Kidney (tissue), 22 donors: ENCODE measurements at places on chromosomes 6 and 20.

DNA sequence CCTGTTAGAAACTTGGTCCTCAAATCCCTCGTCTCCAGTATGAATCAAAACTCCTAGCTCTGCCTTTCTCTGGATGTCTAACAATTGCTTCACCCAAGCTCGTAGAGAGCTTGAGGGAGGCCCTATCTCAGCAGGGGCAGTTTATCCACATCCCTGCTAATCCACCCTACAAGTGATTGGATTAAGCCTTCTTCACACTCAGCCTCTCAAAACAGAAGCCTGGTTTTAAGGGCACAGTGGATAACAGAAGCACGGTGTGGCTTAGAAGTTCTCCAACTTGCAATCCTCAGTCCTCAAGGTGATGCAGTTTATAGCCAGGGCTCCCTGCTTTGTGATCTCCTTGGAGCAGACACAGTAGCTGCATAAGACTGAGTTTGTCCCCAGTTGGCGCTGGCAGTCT lies 383.9 kb downstream of the KIF16B start:
- no peaks in the 10 kb centered on the region for H3K27me3 ChIP-seq
- H3K27ac ChIP-seq, result no peak overlapping the region
- H3K4me1 ChIP-seq, result no peaks in the 10 kb centered on the region
- DNase-seq, result no peak
- H3K36me3 ChIP-seq, result no peaks in the 10 kb centered on the region

DNA sequence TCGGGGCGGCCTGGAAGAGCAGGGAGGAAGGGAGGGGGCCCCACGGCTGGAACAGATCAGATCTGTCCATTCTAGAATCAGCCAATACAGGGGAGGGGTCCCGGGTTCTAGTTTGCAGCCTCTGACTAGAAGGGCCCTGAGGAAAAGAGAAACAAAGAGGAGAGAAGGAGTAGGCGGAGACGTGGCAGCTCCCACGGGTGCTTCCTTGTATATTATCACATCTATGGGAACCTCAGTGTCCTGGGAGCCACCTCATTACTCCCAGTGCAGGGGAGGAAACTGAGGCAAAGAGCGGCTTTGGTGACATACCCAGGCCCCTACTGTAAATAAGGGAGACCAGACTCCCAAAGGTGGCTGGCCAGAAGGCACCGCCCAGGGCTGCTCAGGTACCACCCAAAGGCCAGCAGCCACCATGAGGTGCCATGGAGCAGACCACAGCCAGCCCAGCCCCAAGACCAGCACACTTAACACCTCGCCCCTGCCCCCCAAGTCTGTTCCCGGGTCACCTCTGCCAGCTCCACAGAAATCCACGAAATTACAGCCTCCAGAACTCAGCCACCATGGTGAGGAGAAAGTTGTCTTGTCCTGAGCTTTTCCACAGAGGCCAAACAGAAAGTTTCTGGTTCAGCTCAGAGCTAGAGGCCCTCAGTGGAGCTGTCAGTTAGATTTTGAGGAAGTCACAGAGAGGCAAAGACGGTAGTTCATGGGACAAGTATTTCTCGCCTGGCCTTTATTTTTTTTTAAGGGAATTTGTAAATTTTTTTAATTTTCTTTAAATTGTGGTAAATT lies 2.1 kb downstream of the ZC3H12D start:
- H3K36me3 ChIP-seq, result no peaks in the 10 kb centered on the region
- peak overlapping the region; percentile 56 for H3K27ac ChIP-seq
- no peaks in the 10 kb centered on the region for H3K27me3 ChIP-seq

- H3K27ac ChIP-seq, result no peak overlapping the region
- peak; percentile 47 for DNase-seq
- H3K4me3 ChIP-seq, result no peak overlapping the region
- no peaks in the 10 kb centered on the region for H3K36me3 ChIP-seq
- H3K27me3 ChIP-seq, result no peaks in the 10 kb centered on the region
Measured at GRCh38 chr20:7859356-7859802, 80.9 kb downstream of the HAO1 start.

GRCh38 chr6:157999168-158000051 lies 17.7 kb downstream of the SYNJ2 start:
- peaks cover 14% of the 10 kb centered on the region for H3K4me1 ChIP-seq
- H3K27me3 ChIP-seq, result no peaks in the 10 kb centered on the region
- H3K36me3 ChIP-seq, result no peaks in the 10 kb centered on the region
- no peak for DNase-seq
- no peak overlapping the region for H3K4me3 ChIP-seq

DNA sequence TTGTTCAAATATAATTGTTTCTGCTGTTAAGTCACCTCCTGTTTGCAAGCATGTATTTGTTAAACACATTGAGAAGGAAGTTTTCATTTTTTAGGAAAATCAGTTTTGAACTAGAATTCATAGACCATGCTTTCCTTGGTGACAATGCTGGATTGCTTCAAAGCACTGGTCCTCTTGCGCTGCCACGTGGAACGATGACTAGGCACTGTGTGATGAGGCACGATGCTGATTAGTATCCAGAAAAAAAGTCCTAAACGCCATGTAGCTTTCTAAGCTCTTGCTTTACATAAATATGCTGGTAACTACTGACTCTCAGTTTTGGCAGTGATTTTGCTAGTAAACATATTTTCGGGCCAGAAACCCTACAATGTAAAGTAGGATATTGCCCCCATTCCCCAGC lies 11.1 kb upstream of the EXOC2 start:
- H3K27ac ChIP-seq, result no peak overlapping the region
- no peak for DNase-seq
- no peaks in the 10 kb centered on the region for H3K36me3 ChIP-seq
- H3K27me3 ChIP-seq, result peaks cover 18% of the 10 kb centered on the region

- H3K36me3 ChIP-seq, result no peaks in the 10 kb centered on the region
- H3K27ac ChIP-seq, result no peak overlapping the region
- no peaks in the 10 kb centered on the region for H3K4me1 ChIP-seq
- H3K27me3 ChIP-seq, result no peaks in the 10 kb centered on the region
- no peak for DNase-seq
Measured at GRCh38 chr20:39042279-39043150, 80.4 kb downstream of the DHX35 start.

GRCh38 chr6:34916348-34916967 lies 27.4 kb downstream of the ANKS1A start:
- H3K27ac ChIP-seq, result peak overlapping the region; percentile 16
- H3K4me1 ChIP-seq, result no peaks in the 10 kb centered on the region
- no peak overlapping the region for H3K4me3 ChIP-seq
- DNase-seq, result no peak
- H3K27me3 ChIP-seq, result no peaks in the 10 kb centered on the region

- H3K27ac ChIP-seq, result peak overlapping the region; percentile 55
- H3K36me3 ChIP-seq, result no peaks in the 10 kb centered on the region
- H3K27me3 ChIP-seq, result no peaks in the 10 kb centered on the region
Measured at GRCh38 chr6:44010411-44011349, 116.6 kb downstream of the MRPL14 start.

DNA sequence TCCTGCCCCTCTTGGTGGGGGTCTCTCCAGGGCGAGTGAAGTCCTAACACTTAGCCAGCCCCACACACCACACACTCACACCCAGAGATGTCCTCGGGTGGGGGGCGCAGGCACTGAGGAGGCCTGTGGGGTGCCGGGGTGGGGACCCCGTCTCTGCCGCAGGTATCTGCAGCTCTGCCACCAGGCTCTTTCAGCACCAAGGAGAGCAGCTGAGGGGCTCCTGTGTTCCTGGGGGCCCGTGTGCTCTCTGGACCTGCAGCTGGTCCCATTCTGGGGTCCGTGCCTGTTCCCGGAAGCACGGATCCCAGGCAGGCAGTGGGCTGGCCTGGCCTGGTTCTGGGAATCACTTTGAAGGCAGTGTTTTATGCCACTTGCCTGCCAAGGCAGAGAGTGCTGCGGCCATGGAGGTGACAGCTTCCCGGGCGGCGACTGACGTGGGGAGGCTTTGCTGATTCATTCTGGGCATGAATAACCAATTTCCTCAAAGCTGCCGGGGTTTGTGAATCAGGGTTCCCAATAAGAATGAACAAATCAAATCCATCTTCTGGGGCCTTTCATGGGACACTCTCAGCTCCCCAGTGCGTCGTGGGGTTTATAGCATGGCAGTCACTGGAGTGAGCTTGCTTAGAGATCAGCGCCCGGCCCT lies 54.4 kb upstream of the SLCO4A1 start:
- no peak overlapping the region for H3K4me3 ChIP-seq
- no peak overlapping the region for H3K27ac ChIP-seq
- DNase-seq, result peak; percentile 81
- H3K36me3 ChIP-seq, result no peaks in the 10 kb centered on the region
- H3K4me1 ChIP-seq, result peaks cover 4% of the 10 kb centered on the region

GRCh38 chr6:104601721-104602120 lies 258.0 kb downstream of the HACE1 start:
- no peaks in the 10 kb centered on the region for H3K36me3 ChIP-seq
- no peak for DNase-seq
- no peak overlapping the region for H3K27ac ChIP-seq
- H3K27me3 ChIP-seq, result no peaks in the 10 kb centered on the region
- no peak overlapping the region for H3K4me3 ChIP-seq
- H3K4me1 ChIP-seq, result peaks cover 4% of the 10 kb centered on the region

DNA sequence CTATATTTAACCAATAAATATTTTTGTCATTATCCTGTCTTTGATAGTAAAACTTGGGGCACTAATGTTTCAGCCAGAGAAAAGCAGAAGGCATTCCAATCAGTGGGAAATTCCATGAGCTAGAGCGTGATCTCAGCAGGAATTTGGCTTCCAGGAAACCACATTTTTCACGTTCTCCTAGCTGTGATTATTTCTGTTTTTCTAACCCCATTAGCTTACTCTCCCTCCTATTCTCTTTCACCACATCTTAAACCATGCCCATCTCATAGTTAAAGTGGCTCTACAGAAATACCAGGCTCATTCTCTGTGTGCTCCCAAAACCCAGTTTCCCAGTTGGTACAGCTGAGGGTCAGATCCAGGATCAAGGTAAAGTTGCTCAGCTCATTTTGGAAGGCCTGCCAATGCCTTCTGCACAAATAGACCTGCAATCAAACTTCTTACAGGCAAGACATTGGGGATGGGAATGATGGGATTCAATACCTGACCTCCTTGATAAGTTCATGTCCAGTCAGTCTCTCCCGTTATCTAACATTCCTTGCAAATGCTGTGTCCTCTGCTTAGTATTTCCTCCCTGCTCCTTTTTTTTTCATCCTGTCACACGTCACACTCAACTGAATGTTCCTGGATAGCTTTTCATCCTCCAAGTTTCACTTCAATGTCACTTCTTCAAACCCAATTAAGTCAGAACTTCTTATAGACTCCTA lies 33.1 kb upstream of the TMEM30A start:
- H3K36me3 ChIP-seq, result no peaks in the 10 kb centered on the region
- H3K27ac ChIP-seq, result no peak overlapping the region
- DNase-seq, result peak; percentile 59
- peaks cover 3% of the 10 kb centered on the region for H3K4me1 ChIP-seq
- no peaks in the 10 kb centered on the region for H3K27me3 ChIP-seq

DNA sequence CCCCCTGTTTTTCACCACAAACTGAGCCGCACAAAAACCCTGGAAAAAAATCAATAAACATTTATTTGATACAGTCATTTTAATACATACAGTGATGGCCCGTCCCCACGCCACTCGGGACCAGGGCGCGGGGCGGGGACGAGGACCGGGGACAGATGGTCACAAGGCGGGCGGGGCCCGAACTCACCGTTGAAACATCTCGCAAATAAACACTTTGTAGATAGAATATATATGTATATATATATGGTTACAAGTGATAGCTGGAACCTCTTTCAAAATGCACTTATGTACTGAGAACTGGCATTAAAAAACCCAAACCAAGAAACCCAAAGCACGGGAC lies 418 bp upstream of the UCKL1 start:
- H3K27me3 ChIP-seq, result no peaks in the 10 kb centered on the region
- H3K4me1 ChIP-seq, result no peaks in the 10 kb centered on the region
- no peak overlapping the region for H3K27ac ChIP-seq
- peaks cover 1% of the 10 kb centered on the region for H3K36me3 ChIP-seq
